Stimulated activated CD8-positive, alpha-beta memory T cell treated with anti-CD3 and anti-CD28 coated beads, Interleukin-7, amount 100 ng/mL, for 4 hours (primary cell): ENCODE measurements at places on chromosomes 1 and 21.

DNA sequence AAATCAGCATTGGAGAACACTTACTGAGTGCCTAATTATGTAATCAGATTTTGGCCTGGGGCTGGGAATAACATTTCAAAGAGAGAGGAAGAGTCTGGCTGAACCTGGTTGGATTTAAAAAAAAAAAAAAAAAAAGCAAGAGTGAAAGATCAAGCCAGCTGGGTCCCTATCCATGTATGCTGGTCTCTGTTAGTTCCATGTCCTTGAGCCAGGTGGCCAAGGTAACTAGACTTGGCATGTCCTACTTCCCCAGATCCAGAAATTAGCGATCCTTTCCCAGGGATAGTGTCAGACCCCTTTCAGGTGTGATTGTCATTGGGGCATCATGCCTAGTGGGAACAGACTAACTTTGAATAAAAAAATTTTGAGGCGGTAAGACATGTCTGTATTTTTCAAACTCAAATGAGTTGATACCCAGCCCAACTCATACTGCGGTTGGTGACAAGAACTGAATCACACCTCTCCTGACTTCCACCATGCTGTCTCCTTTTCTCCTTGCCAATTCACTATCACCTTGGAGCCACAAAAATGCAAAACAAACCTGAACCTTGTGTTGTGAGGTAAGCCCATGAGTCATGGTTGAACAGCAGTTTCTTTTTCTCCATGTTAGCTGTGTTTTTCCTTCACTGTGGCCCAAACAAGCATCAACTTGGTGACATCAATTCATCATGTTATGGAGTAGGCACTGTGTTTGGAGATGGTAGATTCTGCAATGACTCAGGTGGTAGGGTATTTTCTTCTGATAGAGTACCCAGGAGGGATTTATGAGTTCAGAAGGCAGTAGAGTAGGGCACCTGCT lies 24.5 kb upstream of the PPP2R5A start:
- no peak for DNase-seq

GRCh38 chr1:24900985-24901781 lies 28.9 kb downstream of the RUNX3 start:
- no peak for DNase-seq

- peak; percentile 8 for DNase-seq
Observed at GRCh38 chr1:84689514-84690396, 506 bp downstream of the SSX2IP start.

- no peak for DNase-seq
Observed at GRCh38 chr1:66777831-66778230, 23.2 kb downstream of the INSL5 start.

DNA sequence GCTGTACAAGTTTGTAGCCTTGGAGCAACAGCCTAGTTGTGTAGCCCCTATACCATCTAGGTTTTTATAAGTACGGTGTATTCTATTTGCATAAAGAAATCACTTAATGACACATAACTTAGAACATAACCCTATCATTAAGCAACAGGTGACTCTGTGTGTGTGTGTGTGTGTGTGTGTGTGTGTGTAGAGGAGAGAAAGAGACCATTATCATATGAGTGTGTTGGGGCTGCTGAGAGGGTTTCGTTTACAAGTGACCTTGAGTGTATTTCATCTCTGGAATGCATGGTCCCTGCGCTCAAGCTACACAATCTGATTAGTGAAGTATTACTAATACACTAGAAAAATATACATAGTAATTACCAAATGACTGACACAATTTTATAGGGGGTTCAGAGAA lies 115.1 kb downstream of the RABGAP1L start:
- no peak for DNase-seq

GRCh38 chr1:203676455-203676854 lies 49.8 kb downstream of the ATP2B4 start:
- DNase-seq = no peak

DNA sequence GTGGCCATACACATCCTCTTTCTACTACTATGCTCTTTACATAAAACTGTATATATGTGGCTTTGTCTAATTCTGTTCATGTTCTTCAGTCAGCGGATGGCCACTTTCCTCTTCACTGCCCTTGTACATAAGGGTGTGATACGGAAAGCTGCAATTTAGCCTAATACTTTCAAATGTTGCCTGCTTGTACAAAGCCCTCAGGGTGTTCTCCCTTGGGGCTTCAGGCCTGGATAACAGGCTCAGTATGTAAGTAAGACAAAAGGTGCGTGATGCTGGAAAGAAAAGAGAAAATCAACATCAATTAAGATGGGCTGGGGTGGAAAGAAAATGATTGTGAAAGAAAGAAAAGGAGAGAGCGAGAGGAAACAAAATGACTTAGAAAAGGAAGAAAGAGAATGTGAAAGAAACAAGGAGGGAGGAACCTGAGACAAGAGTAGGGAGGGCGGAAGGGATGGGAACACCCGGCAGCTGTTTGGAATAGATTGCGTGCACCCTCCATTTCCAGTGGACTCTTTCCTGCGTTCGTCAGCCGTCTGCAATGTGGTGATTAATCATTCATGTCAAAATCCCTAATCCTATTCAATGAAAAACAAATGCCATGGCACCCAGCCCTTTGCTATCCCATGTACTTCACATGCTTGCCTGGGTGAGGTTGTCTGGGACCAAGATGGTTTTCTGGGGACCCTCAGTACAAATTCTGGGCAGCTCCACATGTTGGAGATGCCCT lies 553.6 kb downstream of the NUF2 start:
- no peak for DNase-seq

DNA sequence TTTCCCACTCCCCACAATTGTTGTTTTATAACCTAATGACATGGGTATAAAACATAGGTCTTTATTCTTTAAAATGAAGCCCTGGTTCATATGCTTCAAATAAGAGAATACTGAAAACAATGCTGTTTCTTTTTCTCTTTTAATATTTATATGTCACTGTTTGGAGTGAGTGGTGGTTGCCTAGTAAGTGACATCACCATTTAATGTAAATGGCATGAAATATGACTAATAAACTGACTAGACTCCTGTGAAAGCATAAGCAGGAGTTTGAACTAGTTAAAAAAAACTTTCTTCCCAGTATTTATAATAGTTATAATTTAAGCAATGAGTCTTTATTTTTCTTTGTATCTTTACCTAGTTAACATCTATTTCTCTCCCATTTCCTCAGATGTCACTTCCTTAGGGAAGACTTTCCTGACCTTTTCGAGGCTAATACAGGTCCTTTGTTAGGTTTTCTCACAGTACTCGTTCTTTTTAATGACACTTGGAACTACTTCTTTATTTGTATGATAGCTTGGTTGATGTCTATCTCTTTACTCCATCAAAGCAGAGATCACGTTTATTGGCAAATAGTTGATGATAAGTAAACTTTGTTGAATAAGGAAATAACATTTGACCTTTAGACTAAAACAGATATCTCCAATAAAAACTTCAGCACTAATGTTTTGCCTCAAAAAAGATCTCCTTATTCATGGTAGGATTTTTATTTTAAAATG lies 105.4 kb upstream of the PDC start:
- no peak for DNase-seq

GRCh38 chr1:118773656-118774055 lies 214.5 kb downstream of the TBX15 start:
- no peak for DNase-seq

- DNase-seq = no peak
Observed at GRCh38 chr1:246214708-246215509, 292.2 kb downstream of the SMYD3 start.

DNA sequence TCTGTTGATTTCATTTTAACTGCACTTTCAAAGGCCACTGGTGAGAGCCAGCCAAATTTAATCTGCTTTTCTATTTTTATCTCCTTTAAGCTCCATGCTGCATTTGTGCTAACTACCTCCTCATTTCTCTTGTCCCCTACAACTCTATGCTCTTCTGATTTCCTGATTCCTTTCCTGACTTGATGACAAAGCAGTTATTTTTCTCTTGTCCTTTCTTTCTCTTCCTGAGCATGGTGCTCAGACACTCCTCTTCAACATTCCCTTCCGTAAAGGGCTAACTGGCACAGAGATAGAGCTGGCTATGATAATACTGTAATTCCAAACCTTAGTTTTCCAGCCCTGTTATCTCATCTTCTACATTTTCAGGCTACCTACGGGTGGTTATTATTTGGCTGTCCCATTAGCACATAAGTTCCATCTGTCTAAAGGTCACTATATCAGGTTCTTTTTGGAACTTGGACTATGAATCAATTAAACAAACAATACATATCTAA lies 6.8 kb upstream of the BCAS2 start:
- DNase-seq = no peak

GRCh38 chr1:218573925-218574324 lies 228.8 kb downstream of the TGFB2 start:
- DNase-seq = no peak

- no peak for DNase-seq
Observed at GRCh38 chr1:210342986-210343780, 14.5 kb downstream of the HHAT start.

GRCh38 chr1:24347159-24347934 lies 28.2 kb downstream of the GRHL3 start:
- DNase-seq = no peak

DNA sequence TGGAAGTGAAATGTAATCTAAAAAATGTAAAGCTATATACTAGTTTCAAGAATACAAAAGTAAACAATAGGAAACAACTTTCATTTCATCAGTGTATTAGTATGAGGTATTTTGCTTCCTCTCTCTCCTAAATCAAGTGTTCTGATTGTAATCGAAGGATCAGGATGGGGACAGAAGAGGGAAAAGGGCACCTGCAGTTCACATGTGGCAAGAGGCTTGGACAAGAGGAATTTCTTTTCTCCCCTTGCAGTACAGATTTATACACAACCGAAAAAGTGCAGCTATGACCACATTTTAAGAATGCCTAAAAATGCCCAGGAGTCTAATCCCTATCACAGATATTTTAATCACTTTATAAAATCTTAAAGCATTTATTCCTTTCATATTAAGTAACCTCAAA lies 63.7 kb downstream of the NRIP1 start:
- DNase-seq = no peak

- DNase-seq = no peak
Observed at GRCh38 chr1:175237389-175237788, 44.8 kb upstream of the KIAA0040 start.

- DNase-seq = no peak
Observed at GRCh38 chr1:32427264-32427963, 33.2 kb upstream of the BSDC1 start.

DNA sequence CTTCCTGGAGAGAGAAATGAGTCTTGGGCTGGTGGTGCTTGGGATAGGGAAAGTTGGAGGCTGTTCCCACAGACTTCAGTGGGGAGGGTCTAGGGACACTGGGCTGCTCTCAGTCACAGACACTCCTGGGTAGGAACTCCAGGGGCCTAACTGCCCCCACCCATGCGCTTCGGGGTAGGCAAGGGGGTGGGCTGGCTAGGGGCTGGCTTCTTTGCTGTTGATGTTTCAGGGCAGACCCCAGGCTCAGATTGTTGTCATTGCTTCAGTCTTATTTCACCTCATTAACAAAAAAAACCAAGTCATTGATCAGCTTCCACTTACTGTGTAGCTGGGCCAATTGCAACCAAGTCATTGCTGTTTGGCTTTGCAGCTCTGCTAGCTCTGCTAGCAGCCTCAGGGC lies 160.1 kb upstream of the CSF3R start:
- no peak for DNase-seq

- DNase-seq = no peak
Observed at GRCh38 chr1:87230501-87230900, 98.2 kb upstream of the LMO4 start.

DNA sequence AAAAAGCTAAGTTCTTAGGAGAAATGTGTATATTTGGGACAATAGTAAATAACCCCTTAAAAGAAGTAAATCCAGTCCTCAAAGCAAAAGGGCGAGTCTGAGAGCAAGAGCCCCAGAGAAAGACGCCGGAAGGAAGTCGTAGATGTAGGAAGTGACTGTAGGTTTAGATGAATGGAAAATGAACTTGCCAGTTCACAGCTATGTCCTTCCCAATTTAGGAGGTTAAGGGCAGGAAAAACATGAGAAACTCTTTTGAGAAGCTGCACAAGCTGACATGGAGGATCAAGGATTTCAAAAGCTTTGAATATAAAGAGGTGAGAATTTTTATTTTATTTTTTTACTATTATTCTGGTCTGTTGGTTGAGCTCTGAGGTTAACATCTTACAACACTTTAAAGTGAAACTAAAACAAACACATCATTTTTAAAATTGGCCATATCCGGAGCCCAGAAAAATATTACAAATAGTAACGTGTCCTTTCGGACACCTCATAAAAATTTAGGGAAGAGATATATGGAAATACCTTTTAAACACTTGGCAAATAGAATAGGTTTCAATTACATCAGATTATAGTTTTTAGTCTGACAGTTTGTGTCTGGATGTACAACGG lies 1178.6 kb downstream of the MRPL39 start:
- peak; percentile 1 for DNase-seq

DNA sequence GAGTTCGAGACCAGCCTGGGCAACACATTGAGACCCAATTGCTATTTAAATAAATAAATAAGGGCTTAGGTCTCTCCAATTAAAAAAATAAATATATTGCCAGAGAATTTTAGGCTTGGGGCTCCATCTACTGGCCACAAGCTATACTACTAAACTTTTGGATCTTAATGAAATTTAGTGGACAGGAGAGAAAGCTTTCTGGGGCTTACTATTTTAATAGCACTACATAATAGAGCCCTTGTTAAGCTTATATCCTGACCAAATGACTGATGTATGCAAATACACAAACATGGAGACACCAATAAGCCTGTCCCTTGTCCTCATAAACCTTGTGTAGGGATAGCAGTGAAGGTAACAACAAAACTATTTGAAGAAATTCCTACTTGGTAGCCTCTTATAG lies 18.4 kb downstream of the CCT3 start:
- DNase-seq = no peak

DNA sequence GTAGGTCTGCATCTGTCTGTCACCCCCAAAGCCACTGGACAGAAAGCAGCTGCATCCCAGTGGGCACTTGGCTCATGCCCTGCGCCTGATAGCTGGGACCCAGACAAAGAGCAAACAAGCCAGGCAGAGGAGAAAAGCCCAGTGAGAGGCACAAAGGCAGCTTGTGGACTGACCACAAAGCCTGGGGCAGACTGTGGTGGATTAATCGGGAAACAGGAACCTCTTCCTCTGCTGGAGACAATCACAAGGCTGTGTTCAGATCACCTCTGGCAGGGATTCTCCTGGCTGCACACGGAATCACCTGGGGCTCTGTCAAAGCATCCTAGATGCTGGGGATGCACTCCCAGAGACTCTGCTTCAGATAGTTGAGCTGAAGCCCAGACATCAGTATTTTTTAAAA lies 15.2 kb upstream of the GJB5 start:
- no peak for DNase-seq

DNA sequence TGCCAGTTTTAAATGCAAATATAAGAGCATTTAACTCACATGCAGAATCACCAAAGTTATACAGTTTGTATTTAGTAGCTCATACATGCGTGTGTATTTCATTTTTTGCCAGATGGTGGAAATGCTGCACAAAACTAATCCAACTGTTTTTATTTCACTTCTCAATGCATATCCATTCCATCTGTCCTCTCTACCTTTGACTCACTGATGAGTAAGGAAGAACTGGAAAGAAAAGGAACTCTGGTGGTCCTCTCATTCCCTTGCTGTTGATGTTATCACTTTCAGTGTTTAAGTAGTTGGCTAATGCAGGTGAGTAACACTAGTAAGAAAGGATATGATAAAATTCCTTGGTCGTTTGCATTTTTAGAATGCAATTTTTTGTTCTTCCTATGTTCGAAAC lies 5.7 kb upstream of the SLC1A7 start:
- no peak for DNase-seq

GRCh38 chr1:4424766-4425165 lies 229.6 kb upstream of the AJAP1 start:
- no peak for DNase-seq
